Activated naive CD4-positive, alpha-beta T cell (primary cell): ENCODE measurements at places on chromosomes 1 and 21.
A peak's percentile ranks its signal among the peaks of the same experiment; 100 is the strongest.

GRCh38 chr1:219278288-219278687 is 104.6 kb downstream of the LYPLAL1 start:
- no peak for DNase-seq

DNA sequence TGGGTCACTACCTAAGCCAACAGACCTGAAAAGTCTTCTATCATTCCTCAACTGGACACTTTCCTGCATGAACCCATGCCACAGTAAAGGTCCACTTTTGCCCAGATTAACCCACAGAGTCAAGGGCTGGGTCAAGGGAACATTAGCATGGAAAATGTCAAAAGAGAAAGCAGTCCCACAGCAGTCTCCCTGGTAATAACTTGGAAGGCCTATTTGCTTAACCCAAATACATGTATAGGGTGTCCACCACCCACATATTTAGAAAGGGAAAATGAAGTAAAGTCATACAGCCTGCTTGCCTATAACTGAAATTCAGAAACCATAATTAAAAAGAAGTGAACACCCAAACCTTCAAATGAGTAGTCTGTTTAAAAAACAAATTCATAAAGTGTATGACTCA is 16.1 kb upstream of the HSD3B1 start:
- no peak for DNase-seq

- DNase-seq: no peak
Measured at GRCh38 chr1:37515185-37516034, 844 bp upstream of the MEAF6 start.

DNA sequence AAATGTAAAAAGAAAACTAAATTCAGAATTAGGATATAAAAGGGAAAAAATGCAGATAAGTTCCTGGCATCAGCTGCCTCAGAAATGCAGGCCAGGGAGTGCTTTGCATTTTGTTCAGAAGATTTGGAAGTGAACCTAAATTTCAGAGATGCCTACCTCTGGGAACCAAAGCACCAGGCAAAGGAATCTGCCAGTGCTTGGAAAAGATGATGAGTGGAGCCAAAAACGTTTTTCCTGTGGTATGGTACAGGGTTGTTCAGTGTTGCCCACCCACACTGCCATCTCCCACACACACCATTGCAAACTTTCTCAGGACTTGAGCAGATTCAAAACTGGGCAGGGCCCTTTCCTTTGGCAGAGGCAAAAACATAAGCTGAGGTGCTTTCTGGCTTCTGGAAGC is 349.5 kb downstream of the TGFB2 start:
- DNase-seq: no peak

- peak; percentile 39 for DNase-seq
Measured at GRCh38 chr1:65066766-65067490, 81.1 kb upstream of the AK4 start.

- no peak for DNase-seq
Measured at GRCh38 chr1:235708390-235708962, 58.9 kb upstream of the GNG4 start.

GRCh38 chr21:27291006-27291405 is 324.1 kb upstream of the ADAMTS5 start:
- no peak for DNase-seq

GRCh38 chr1:28736450-28737306 is at the start of gene YTHDF2:
YTHDF2 (plus strand) TSS chr1:28736940; CDS start chr1:28737121, 181 bp downstream.
- DNase-seq: peak; percentile 98

GRCh38 chr1:88655685-88656299 is 28.3 kb upstream of the PKN2 start:
- DNase-seq: no peak

DNA sequence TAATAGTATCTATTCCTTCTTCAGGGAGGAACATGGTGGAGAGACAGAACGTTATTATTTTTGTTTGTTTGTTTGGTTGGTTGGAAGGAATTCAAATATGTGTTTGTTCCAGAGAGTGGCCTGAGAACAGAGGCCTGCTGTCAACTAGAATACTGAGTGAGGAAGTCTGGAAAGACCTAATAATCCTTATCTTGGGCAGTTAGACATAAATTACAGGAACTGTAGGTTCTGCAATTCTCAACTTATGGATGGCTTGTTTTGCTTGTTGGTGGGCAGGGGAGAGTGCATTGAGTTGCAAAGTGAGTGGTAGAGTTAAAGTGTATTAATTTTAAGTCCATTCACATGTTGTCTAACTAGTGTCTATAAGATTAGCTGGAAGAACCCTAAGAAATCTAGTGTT is 197.6 kb downstream of the BACH1 start:
- DNase-seq: no peak

GRCh38 chr1:158554352-158554751 is at the start of gene OR6Y1:
OR6Y1 (minus strand) TSS chr1:158554405; CDS start chr1:158548105, 6,300 bp downstream.
- DNase-seq: no peak

- DNase-seq: no peak
Measured at GRCh38 chr1:45282351-45282750, 44.3 kb upstream of the HPDL start.

DNA sequence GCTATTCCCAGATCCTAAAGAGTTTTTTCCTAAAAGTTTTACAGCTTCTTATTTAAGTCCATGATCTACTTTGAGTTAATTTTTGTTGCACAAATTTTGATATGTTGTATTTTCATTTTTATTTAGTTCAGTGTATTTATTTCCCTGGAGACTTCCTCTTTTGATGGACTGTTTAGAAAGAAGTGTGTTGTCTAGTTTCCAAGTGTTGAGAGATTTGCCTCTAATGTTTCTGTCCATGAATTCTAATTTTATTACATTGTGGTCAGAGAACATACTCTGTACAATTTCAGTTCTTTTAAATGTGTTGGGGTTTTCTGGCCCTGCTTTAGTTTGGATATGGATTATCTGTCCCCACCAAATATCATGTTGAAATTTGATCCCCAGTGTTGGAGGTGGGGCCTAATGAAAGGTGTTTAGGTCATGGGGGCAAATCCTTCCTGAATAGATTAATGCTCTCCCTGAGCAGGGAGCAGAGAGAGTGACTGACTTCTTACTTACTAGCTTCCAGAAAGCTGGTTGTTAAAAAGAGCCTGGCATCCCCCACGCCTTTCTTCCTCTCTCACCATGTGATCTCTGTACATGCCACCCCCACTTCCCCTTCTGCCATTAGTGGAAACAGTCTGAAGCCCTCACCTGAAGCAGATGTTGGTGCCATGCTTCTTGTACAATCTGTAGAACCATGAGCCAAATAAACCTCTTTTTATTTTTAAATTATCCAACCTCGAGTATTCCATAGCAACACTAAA is 4.6 kb downstream of the CHD1L start:
- no peak for DNase-seq

GRCh38 chr1:243740255-243740999 is 109.6 kb downstream of the AKT3 start:
- no peak for DNase-seq

- DNase-seq: no peak
Measured at GRCh38 chr1:155015527-155016230, 13.1 kb downstream of the ZBTB7B start.
